Progenitor cell of endocrine pancreas (in vitro differentiated cells): ENCODE measurements at places on chromosomes 3 and 15.

GRCh38 chr15:75309711-75310110 is 26.2 kb upstream of the COMMD4 start:
- no peak for DNase-seq

GRCh38 chr15:98120561-98120960 is 160.1 kb downstream of the ARRDC4 start:
- DNase-seq = no peak

DNA sequence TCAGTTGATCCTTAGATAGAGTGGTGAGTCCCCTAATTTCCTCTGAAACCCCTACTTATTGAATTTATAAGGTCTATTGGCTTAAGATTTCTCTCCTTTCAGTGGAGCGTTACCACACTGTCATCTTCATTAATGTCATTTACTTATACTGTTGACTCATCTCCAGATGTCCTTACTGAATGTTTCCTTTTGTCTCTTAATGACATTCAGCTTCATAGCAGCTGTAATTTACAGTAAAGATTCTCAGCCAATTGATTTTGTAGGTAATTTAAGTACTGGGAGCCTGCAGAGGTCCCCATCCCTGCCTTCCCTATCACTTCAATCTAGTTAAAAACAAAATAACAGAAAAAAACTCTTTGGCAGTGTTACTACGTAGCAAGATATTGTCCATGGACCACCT is 18.8 kb downstream of the STX19 start:
- no peak for DNase-seq

DNA sequence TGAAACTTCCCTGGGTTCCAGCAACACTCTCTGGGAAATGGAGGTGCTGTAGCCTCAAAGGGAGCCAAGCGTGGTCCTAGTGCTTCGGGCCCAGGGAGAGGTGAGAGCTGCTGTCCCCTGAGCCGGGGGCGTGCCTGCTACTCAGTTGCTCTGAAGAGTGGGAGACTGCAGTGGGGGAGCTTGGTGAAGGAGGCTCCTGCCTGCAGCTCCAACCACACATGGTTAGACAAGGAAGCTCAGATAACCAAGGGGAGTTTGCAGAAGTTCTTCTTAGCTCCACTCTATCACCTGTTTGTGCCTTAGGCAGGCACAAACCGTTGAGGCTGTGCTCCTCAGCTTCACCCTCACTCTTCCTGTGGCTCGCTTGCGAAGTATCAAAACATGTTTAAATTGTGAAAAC is 53.6 kb upstream of the TRPM1 start:
- no peak for DNase-seq

DNA sequence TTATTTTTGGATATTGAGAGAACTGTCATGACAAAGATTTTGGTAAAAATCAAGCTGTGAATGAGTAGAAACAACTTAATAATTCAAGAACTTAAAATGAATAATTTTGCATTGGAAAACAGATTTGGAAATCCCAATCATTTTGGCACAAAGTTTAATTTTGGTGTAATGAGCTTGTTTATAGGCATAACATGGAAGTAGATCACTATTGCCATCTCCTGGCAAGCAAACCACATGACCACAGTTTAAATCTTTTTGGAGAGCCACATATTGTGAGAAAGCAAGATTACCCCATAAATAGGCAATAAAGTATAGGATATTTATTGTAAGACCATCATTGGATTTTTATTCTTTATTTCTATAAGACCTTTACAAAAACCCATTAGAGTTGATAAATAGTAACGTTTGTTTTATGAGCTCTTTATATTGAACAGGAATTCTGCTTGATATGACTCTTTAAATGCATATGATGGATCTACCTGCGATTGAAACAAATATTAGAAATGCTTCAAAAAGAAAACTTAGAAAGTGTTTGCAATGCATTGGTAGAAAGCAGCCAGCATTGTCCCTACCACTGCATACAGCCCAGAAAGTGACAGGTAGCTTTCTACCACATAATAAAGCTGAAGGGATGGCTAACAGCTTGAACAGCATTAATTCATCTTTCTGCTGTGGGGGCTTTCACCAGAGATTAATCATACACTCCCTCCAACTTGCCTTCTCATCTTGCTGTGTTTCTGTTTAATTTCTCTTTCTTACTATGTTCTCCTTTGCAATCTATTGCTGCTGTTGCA is 766.8 kb downstream of the TBL1XR1 start:
- no peak for DNase-seq

- no peak for DNase-seq
Measured at GRCh38 chr3:134356411-134357040, 17.7 kb downstream of the AMOTL2 start.

DNA sequence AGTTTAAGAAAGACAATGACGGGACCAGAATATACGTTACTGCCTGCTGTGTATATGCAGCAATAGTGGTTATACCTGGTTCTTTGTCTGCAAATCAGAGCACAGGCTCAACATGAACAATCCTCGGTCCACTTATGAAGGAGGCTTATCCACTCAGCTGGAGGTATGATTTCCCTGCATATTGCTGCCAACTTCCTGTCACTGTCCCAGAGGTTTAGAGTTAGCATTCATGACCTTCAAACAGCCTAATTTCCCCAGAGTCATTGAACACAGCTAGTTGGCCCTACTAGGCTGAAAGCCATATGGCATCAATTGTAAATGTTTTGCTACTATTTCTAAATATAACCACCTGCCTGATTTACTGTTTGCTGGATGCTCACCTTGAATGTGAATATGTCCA is 224.9 kb upstream of the ZNF717 start:
- no peak for DNase-seq

- no peak for DNase-seq
Measured at GRCh38 chr15:60119101-60119500, 115.0 kb downstream of the FOXB1 start.
